ENCODE measurements at places on chromosomes 1 and 21.

- no peak for DNase-seq
Measured at GRCh38 chr1:203582568-203582967, 44.1 kb upstream of the ATP2B4 start.

DNA sequence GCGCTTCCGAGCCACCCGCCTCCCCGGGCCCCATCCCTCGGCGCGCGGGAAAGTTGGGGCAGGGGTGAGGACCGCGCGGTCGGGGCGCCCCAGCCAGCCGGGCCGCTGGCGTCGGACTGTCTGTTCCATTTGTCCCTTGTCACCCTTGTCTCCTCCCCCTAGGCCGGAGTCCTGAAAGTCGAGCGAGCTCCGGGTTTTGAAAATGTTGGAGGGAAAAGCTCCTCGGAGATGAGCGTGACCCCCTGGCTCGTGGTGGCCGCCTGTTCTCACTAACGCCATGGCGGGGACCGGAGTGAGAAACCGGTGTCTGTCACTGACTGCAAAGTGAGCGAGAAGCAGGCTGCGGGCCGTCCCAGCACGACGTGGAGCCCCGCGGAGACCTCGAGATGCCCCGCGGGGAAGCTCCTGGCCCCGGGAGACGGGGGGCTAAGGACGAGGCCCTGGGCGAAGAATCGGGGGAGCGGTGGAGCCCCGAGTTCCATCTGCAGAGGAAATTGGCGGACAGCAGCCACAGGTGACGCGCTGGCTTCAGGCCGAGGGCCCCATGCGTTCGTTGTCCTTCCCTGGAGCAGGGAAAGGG is 491 bp downstream of the PER3 start:
- no peak for DNase-seq

DNA sequence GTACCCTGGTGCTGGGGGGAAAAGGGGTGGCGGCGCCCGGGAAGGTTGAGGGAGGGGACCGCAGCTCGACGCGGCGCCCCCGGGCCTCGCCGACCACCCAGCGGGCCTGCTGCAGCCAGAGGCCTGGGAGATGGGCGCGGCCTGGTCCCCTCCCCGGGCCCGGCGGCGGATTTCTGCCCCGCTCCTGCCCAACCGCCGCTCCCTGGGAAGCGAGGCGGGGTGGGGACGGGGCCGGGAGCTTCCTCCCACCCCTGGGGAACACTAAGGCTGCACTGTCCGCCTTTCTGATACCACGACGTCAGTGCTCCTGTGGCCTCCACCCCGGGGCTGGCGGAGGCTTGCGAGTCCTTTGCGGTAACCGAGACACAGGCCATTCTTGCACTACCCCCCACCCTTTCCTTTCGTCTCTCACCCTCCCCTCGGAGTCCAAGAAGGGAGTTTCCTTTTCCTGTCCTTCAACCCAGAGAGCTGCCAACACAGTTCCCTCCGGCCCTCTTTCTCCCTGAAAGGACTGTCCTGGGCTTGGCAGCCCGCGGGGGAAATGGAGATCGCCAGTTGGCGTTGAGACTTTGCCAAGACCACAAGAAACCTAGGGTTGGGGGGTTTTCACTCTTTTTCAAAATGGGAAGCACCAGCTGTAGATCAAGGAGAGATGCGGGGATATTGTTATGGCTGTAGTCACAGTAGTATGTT is 742 bp downstream of the SH3GLB1 start:
- no peak for DNase-seq

DNA sequence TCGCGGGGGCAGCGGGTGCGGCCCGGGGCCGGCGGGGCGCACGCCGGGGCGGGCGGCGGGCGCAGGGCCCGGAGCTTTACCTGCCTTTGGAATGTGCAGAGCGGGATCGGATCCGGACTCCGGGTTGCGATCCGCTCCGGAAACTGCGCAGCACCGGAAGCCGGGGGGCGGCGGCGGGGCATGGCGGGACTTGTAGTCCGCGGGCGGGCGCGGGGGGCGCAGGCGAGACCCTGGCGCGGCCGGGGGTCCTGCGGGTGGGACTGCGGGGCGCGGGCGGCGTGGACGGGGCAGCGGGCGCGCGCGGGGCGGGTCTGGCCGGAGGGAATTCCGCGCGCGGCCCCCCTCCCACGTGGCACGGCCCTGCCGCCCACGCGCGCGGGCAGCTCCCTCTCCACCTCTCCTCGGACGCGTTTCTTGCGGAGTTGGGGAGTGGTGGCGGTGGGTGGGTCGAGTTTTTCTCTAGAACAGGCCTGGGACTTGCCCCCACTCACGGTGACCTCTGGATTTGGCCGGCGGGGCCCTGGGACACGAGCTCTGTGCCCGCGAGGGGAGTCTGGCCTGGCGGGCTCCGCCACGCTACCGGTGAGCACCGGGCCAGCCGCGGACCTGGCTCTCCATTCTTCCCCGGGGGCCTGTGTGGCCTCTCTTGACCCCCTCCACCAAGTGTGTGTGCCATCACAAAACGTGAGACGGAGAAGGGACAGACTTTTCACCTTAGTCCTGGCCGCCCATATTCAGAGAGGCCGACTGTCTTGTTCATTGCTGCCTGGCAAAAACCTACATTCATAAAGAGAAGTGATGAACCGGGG is at the start of gene PRDM15:
TSS of gene PRDM15 (minus strand) at position 155 of the 809 bp plus-strand sequence. CDS start 18,981 bp downstream, outside the sequence.
- DNase-seq, result peak; percentile 70

GRCh38 chr1:84303314-84303830 is 1.9 kb downstream of the SAMD13 start:
- DNase-seq, result no peak

Measured in stimulated activated CD8-positive, alpha-beta memory T cell treated with anti-CD3 and anti-CD28 coated beads, Interleukin-7, amount 100 ng/mL, for 4 hours (primary cell).